Fibroblast of pulmonary artery (primary cell): ENCODE measurements at places on chromosomes 7 and 10.

GRCh38 chr10:49388161-49388560, 7.7 kb downstream of the DRGX start:
- no peak for DNase-seq

- no peak for DNase-seq
Observed at GRCh38 chr7:50647286-50647980, 82.2 kb upstream of the DDC start.

- DNase-seq = no peak
Observed at GRCh38 chr10:21602313-21602712, 68.3 kb downstream of the MLLT10 start.

DNA sequence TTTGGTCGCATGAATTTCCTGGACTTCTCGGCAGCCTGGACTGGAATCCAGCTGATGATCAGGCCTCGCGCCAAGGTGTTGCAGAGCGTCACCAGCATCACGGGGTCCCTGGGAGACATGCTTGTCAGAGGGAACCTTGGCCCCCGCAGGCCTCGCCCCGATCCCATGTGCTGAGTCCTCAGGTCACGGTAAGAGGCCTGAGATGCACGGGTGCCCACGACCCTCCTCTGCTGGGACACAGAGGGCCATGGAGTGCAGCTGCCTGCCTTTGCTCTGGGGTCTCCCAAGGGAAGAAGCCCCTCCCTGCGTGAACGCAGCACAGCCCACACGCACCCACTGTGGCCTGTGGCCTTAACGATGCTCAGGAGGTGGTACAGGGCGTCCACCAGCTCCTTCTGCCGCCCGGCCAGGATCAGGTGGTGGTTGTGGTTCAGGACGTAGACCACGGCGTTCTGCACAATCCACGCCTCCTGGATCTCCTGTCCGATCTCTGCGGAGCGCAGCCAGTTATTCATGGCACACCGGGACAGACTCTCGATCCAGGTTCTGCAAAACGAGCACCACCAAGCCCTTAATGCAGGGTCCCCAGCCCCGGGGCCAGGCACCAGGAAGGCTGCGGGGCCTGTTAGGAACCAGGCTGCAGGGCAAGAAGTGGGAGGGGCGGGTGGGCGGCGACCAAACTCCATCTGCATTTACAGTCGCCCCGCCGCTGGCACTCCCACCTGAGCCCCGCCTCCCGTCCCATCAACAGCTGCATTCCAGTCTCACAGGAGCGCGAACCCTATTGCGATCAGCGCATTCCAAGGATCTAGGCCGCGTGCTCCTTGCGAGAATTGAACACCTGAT, 29.4 kb downstream of the CFAP46 start:
- no peak for DNase-seq

GRCh38 chr7:29588900-29589696, 25.5 kb downstream of the PRR15 start:
- DNase-seq = peak; percentile 60

DNA sequence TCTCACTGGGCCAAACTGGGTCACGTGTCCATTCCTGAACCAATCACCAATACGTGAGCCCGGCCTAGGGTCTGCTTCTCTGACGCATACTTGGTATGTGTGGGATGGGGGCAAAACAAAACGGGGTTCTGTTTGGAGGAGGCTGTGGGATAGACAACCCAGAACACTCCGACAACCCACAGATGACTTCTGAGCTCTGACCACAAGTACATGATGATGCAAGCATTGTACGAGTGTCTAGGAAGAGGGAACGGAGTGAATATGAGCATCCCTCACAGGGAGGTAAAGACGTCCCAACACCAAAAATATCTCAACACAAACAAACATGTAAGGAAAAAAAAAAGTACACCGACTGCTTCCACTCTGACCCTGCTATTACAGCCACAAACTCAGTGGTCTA, 5.6 kb downstream of the DAGLB start:
- DNase-seq = peak; percentile 28

DNA sequence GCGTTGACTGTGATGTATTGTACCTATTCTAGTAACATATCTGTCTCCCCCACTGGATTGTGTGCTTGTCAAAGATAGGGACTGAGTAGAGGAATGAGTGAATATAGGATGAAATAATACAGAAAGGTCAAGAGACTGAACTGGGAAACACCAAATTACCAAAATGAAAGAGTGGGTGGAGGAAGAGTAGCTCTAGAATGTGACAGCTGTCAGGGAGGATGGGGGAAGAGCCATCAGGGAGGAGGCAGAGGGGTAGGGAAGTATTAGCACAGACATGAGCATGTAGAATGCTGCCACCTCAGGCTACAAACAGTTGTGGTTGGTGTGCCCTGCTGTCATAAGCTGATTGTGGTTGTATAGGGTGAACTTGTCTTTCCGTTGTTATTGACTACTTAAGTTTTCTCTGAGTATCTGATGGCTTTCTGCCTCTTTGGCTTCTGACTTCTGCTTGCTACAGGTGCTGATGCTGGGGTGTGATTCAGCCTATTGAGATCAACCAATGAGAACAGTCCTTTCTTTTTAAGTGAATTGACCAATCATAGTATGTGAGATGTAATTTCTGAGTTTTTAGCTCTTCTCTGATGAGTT, 5.6 kb downstream of the CCSER2 start:
- peak; percentile 27 for DNase-seq

DNA sequence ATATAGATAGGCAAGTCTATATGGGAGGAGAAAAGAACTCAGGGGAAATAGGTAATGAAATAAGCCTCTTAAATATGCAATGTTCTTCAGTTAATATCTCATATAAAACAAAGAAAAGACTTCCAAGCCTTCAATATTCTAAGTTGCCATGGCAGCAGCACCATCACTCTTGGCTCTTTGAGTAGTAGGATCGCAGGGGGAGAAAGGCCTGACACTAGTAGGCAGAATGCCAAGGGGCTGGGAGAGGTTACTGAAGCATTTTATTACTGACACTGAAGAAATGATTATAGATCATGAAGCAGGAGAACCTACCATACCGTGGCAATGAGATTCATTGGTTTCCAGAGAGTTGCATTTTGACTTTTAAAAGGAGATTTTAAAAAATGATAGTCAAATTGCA, 193.9 kb downstream of the NXPH1 start:
- no peak for DNase-seq

- no peak for DNase-seq
Observed at GRCh38 chr7:120920591-120921274, 29.8 kb upstream of the ING3 start.

DNA sequence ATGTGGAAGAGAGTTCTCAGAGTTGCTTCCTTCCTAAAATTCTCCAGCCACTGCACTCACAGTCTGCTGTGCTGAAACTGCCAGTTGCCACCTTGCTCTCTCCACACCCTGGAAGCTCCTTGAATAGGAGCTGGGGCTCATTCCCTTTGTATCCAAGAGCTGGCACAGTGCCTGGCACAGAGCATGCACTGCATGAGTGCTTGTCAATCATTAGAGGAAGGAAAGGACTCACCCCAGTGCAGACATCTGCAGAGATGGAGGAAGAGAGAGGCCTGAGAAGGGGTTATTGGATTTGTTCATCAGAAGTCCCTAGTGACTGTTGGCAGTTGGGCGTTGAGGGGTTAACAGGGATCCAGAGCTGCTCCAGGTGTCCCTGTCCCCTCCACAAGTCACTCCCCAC, 41.7 kb upstream of the DUSP5 start:
- DNase-seq = no peak

DNA sequence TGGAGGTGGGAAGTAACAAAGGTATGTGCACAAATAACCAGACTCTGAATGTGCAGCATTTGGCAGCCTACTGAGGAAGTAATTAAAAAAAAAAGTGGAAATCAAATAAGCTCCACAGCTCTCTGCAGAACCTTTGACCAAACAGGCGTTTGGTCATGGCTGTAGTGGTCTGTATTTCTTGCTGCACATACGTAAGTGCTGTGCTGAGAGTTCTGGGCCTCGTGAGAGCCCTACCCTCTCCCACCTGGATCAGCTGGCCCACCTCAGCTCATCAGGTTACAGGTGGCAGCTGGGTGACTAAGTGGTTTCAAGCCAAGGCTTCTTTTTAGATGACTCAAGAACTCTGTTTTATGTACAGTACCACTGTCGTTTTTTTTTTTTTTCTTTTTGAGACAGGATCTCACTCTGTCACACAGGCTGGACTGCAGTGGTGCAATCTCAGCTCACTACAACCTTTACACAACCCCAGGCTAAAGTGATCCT, 178.2 kb upstream of the KLF6 start:
- DNase-seq = no peak

DNA sequence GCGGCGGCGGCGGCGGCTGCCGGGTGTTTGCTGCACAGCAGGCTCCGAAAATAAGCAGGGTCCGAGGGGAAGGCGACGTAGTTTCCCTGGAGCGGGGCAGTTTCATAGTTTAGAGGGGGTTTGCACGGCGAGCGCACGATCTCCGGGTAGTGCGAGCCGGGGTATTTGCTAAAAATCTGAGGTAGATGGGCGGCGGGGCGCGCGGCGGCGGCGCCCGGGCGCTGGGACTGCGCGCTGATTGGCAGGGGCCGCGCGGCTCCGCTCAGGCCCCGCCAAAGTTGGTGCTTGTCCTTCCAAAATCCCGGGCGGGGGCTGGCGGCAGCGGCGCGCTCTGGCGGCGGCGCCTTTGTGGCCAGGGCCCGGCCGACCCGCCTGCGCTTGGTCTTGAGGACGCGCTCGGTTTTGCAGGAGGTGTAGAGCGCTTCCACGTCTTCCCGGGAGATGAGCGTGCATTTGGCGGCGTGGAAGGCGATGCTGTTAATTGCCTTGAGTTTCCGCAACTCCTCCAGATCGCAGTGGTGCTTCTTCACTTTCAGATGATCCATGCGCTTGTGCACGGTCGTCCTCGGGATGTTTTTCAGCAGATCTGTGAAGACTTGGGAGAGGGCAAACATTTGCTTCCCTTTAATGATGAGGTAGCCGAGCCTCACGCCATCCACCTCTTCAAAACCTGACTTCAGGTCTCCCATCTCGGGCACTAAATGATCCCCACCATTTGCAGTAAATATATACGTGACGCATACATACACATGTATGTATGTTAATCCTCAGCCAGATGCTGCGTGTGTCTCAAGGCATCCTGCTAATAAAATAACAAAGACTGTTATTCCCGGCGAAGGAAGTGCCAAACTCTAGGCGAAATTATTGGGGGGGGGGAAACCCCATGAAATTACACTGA, 8.1 kb downstream of the SKIDA1 start:
- DNase-seq = peak; percentile 55

- DNase-seq = no peak
Observed at GRCh38 chr7:96710544-96710943, 898 bp upstream of the SEM1 start.

- no peak for DNase-seq
Observed at GRCh38 chr7:36372156-36372555, 17.5 kb upstream of the ANLN start.

DNA sequence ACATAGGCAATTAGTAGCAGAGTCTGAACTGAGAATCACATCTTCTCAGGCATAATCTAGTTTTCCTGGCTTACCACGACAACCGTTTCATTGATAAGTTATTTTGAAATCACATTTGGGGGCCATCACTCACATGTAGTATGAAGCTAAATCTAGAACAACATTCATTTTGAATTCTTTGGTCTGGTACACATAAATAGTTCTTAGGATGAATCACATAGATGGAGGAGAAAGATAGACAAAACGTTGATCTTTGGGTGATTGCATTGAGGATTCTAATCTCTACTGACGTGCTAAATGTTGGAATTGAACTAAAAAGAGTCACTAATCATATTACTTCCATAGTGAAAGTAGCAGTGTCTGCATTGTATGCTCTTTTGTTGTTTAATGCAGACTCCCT, 1022.6 kb downstream of the LRMDA start:
- DNase-seq = no peak

DNA sequence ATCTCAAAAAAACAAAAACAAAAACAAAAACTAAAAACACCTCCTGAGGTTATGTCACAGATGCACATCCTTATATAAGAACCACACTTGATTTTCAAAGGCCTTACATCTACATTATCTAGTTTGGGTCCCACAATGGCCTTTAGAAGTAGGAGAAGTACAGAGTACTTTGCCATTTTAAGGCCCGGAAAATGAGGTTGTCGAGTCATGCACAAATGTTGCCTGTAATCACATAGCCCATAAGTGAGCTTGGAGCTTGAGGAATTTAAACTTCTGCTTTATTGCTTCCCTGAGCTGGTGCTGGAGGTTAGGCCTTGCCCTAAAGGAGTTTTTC, 9.7 kb upstream of the MKRN1 start:
- no peak for DNase-seq

- DNase-seq = peak; percentile 70
Observed at GRCh38 chr10:67606572-67606971, 89.4 kb downstream of the CTNNA3 start.

- peak; percentile 95 for DNase-seq
Observed at GRCh38 chr7:2248984-2249694, 7.1 kb downstream of the NUDT1 start.

- no peak for DNase-seq
Observed at GRCh38 chr10:124693801-124694416, 50.3 kb downstream of the FAM53B start.

DNA sequence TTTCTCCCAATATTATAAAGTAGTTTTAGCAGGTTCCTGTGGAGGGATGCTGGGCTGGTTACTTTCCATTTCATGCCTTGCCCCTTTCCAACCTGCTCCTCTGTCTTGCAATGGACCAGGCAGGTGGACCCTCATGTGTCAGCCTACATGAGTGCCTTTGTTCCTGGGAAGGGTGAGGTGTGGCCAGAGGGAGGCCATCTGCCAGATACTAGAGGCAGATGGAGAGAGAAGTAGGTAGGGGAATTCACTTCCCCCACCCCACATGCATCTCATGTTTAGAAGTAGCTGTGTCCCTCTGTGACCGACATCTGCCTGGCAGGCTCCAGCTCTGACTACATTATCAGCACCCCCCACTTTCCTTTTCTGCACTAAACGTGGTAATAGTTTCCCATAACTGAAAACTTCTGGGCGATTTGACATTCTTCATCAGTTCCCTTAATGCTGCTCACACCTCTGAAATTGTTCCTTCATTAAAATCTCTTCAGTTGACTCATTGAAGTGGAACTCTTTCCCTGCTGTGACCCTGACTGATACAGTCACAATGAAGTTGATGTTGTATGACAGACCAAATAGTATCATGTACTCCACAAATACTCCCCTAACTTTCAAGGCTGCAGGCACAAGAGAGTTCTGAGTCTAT, 396.3 kb upstream of the FZD8 start:
- DNase-seq = no peak

DNA sequence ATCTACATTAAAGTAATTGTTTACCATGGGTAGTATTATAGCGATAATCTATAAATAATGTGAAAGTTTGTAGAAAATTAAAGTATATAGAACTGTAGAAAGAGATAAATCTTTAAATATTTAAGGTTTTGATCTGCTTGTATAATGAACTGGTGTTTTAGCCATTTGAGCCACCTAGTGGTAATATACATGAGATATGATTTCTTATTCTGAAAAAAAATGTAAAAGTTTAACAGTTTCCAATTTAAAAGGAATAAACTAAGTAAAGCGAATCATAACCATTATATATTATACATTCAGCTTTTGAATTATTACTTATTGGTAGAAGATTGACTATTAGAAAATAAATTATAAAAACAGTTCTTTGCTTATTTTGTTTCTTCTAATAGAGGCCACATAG, 91.2 kb downstream of the OTUD1 start:
- peak; percentile 42 for DNase-seq

DNA sequence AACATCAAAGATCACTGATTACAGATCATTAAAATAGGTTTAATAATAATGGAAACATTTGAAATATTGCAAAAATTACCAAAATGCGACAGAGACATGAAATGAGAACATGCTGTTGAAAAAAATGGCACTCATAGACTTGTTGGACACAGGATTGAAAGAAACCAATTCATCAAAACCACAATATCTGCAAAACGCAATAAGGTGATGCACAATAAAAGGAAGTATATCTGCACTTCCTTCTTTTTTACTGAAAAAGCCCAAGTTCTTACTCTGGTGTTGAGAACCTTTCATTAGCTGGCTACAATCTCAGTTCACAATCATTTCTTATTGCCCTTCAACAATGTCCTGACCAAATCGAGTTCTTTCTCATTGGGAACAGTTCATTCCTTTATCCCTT, 28.7 kb downstream of the TMEM106B start:
- no peak for DNase-seq
